ENCODE measurements at places on chromosomes 6 and 20.

GRCh38 chr20:5767493-5768098, 17.4 kb downstream of the SHLD1 start:
- no peak for DNase-seq

DNA sequence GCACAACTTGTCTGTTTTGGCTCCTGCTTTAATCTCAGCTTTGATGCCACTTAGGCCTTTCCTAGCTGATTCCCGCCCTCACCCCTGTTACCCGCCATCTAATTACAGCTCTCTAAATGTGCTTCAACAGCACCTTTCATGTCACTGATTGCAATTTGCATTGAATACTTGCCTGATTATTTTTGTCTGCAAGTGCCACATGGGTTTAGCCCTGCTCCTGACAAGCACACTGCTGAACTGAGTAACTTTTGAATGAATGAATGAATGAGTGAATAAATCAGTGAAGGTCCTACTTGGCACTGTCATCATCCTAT, 591 bp upstream of the DCBLD1 start:
- DNase-seq, result no peak

DNA sequence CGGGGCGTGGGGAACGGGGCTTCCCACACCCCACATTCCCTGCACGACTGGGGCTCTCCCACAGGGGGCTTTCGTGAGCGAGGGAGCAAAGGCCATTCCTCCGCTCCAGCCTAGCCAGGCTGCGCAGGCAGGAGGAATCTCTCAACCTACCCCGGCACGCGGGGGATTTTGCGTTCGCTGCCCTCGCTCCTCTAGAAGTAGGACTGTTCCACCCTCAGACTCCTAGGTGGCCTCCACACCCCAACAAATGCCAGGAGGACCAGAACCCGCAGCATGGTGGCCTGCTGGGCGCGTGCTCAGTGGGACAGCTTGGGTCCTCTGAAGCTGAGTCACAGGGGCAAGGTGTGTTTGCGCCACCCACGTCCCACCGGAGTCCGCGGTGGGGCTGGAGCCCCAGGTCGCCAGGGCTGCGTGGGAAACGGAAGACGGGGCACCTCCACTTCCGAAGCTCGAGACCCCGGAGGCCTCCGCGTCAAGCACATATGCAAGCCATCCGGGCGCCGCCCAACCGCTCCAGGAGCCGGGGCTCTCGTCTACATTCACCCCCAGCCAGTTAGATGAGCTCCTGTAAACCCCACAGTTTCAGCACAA, 1938.5 kb upstream of the DEFB115 start:
- DNase-seq, result no peak

DNA sequence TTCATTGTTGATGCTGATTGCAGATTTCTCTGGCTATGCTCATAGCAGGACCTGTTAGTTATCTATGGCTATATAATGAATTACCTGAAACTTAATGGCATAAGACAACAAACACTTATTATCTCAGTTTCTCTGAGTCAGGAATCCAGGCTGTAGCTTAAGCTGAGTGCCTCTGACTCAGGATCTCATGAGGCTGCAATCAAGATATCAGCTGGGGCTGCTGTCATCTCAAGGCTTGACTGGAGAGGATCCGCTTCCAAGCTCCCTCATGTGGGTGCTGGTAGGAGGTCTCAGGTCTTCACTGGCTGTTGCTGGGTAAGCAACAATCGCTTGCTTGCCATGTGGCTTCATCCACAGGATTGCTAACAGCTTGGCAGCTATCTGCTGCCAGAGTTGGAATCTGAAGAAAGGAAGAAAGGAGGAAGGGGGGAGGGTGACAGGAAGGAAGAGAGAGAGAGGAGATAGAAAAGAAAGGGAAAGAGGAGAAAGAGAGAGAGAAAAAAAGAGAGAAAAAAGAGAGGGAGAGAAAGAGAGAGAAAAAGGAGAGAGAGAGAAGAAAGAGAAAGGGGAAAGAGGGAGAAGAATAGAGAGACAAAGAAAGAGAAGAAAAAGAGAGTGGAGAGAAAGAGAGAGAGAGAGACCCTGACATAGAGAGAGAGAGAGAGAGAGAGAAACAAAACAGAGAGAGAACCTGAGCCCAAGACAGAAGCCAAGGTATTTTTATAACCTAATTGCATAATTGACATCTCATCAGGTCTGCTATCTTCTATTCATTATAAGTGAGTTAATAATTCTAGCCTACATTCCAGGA, 579.0 kb upstream of the BTBD3 start:
- no peak for DNase-seq

GRCh38 chr6:31901415-31901952, 402 bp downstream of the ZBTB12 start:
- DNase-seq, result peak; percentile 54

- DNase-seq, result no peak
Observed at GRCh38 chr6:41288030-41288753, 1.7 kb upstream of the TREM1 start.

DNA sequence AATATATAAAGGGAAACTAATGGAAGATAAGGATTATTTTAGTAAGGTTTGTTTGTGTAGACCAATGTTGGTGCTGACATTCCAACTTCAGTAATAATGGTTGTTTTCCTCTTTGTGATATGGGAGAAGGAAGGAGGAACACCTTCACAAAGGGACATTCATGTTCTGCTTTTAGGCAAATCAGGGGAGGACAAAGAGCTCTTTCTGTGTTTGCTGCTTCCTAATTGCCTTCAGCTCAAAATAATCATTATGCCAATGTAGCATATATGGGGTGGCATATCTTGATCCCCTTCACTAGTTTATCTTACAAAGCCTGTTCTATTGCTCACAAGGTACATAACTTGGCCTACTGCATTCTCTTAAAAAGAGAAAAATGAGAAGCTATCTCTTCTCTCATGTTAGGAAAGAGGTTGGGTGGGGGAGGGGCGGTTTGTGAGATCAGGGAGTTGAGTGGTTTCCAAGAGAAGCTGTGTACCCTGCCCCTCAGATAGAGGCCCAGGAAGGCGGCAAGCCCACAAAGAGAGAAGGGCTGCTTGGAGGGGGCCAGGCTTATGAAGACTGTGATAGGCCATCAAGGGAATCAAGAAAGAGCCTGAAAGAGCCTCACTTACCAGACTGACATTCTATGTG, 4.7 kb upstream of the ADGRG6 start:
- no peak for DNase-seq

DNA sequence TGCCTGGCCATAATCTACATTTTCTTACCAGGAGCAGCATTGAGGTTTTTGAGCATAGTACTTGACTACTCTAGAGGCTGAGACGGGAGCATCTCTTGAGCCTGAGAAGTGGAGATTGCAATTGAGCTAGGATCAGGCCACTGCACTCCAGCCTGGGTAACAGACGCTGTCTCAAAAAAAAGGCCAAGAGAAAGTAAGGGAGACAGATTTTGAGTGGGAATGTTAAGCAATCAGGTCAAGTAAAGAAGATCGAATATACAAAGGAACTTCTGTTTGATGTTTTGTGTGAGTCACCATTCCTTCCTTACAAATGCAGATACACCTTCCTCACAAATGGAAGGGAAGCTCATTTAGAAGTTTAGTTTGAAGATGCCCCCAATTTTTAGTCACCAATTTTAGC, 4.4 kb downstream of the PNRC1 start:
- DNase-seq, result no peak

- no peak for DNase-seq
Observed at GRCh38 chr6:140601021-140601808, 1226.8 kb upstream of the CITED2 start.

- no peak for DNase-seq
Observed at GRCh38 chr6:144493035-144493910, 208.1 kb downstream of the UTRN start.

DNA sequence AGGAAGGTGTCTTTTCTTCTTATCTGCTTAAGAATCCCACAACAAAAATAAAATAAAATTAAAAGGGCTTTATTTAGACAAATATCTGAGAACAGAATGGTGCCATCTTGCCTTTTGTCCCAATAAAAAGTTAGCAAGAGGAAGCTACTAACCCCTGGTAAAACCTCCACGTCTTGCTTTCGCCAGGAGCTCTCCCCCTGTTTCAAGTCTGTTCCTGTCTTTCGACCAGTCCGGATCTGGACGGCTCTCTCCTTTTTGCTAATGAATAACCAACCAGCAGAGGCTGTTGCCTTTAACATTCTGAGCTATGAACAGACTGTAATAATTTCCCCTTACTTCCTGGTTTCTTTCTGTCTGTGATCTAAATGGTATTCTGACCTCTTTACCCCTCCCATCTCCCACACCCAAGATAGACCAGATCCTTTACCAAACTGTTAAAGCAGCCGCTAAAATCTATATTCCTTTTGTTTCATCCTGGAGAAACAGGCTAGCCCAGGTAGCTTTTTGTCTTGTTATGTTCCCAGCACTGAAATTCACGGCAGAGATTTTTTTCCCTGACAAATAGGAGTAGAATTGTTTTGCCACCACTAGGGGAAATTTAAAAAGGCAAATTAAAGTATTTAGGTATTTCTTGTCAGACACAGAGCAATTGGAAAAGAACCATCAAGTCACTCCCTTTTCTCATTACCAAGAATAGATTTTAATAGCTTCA, at the start of gene FRK:
TSS of gene FRK (minus strand) at position 320 of the 712 bp plus-strand sequence. CDS start 580 bp downstream, outside the sequence.
- DNase-seq, result no peak

- DNase-seq, result no peak
Observed at GRCh38 chr6:53361549-53362031, 12.8 kb upstream of the ELOVL5 start.

DNA sequence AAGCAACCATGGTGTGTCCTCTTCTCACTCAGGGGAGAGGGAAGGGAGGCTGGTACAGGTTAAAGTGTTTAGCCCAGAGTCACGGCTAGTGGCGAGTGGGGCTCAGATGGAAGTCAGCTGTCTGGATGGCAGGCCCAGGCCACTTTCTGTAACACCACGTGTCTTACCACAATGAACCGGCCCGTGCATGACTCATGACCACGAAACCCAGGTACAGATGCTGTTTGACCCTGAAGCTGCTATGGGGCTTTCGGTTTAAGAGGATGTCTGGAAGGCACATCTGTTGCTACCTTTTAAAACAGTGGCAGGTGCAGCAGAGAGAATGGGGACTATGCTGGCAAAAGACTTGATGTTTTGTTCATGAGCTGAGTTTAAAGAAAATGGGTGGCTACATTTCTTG, 36.5 kb upstream of the MPC1 start:
- no peak for DNase-seq

- DNase-seq, result no peak
Observed at GRCh38 chr6:154535147-154535546, 24.7 kb upstream of the CNKSR3 start.

- DNase-seq, result no peak
Observed at GRCh38 chr6:6811128-6812009, 222.8 kb downstream of the LY86 start.

DNA sequence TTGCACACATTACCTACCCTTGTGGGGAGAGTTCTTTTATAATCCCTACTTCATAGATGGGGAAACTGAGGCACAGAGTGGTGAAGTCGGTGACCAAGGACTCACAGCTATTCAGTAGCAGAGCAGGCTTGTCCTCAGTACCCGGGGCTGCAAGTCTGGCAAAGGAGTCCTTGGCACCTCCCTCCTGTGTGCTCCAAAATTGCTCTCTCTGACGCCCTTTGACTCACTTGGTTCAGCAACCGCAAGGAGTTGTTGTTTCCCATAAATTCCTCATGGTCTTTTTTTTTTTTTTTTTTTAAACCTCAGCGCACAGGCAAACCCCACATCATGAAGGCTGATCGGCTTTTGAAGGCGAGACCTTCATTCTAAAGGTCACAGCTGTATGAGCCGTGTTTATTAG, 143.2 kb downstream of the CEBPB start:
- DNase-seq, result no peak

DNA sequence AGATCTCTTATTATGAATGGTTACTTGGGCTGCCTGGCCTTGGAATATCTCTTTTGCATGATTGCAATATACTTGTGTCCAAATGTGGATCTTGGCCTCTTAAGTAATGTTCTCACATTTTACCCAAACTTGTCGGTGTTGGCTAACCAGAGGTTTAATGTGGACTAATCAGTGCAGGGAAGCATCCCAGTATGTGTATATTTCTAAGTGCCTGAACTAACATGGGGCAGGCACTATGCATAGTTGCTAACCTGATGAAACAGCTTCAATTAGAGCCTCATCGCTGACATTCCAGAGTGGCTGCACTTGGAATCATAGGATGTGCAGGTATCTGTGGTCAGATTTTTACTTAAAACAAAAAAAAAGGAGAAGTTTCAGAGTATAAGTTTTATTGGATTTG, 160.0 kb downstream of the PDE7B start:
- no peak for DNase-seq

- DNase-seq, result no peak
Observed at GRCh38 chr6:118656847-118657451, 5.6 kb upstream of the CEP85L start.

DNA sequence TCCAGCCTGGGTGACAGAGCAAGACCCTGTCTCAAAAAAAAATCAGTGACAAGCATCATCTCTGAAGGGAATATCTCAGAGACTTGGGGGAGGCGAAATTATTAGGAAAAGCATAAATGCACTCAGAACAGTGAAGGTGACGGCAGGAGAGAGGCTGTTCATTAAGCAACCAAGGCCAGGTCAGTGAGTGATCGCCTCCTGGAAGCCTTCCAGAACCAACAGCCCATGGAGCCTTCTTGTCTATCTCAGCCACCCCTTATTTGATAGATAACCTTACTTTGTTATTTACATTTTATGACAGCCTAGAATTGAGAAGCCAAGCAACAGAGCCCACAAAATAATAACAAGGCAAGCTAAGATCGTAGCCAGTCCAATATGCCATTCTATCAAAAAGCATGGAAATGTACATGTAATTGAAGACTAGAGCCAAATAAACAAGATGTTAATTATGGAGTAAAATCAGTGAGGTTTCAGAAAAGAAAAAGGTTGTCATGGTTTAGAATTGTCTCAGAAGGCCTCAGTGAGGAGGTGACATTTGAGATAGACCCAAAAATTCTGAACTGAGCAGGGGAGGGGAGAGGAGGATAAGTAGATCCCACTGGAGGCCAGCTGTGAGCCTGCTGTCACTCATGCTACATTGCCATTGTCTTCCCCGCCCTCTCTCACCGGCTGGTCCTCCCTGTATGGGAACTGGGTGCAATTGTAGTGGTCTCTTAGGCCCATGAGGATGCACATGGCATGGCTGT, 17.8 kb downstream of the BNIP5 start:
- DNase-seq, result no peak

DNA sequence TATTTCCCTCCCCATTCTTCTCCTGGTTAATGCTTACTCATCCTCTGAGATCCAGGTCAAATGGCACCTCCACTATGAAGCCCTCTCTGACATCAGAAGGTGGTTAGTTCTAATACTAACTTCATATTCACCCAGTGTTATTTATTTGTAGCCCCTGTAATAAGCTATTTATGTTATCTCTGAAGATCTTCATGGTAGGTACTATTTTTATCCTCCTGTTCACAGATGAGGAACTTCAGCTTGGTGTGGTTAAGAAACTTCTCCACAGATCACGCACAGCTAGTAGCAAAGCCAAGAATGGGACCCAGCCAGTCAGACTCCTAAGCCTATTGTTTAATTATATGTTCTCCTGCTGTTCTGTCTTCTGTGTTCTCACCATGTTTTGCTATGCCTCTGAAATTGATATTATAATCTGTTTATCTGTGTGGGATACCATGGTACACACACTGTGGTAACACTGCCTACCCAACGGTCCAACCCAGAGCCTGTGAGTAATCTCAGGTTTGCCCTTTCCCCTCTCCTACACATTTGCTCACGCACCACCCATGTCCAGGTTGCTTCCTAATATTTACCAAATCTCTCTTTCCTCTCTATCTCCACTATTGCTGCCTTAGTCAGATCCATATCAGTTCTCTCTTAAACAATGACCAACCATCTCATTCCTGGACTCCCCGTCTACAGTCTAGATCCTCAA, 98.4 kb downstream of the IPCEF1 start:
- no peak for DNase-seq

- DNase-seq, result no peak
Observed at GRCh38 chr20:3821996-3822395, 1.6 kb downstream of the AP5S1 start.
